ENCODE measurements at places on chromosomes 5 and 9.

DNA sequence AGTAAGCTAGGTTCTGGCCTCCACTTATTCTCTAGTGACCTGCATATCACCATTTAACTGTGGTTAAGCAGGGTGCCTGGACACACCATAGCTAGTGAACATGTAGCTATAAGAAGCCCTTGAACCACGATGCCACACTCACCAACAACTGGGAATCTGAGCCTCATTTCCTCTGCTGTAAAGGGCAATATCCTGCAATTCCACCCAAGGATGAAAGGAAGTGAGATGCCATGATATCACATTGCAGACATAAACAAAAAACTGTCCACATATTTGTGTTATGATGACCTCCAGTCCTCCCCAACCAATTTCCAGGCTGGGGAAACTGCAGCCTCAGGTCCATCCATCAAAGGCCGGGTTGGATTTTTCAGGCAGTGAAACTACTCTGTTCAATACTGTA lies 10.4 kb downstream of the TNIP1 start:
- DNase-seq = no peak

GRCh38 chr5:173435447-173435846 lies 107.2 kb upstream of the STC2 start:
- DNase-seq = no peak

- no peak for DNase-seq
Observed at GRCh38 chr9:113794721-113795120, 81.4 kb upstream of the ZNF618 start.

DNA sequence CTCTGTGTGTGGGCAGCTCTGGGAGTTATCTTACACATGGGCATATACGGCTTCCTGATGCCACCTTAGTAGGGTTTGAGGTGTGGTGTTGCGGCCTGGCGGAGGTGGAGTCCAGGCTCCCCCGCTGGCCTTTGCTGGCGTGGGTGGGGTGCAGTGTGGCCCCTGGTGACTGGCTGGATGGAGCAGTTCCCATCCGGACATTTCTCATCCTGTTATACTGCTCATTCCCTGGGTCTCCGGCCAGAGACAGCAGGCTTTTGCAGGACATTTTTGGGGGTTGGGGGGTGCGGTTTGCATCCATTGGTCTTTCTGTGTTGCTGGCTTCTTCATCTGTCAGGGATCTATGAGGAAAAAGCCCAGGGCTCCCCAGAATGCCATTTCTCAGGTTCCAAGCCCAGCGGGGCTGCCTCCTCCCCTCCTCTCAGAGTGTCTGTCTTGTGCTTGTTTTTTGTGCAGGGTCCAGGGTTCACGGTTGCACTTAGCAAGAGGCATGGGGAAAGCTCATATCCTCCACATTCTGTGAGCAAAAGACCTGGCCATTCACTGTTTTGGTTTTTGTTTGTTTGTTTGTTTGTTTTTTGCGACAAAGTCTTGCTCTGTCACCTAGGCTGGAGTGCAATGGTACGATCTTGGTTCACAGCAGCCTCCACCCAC lies 22.3 kb downstream of the NDUFS6 start:
- DNase-seq = no peak

DNA sequence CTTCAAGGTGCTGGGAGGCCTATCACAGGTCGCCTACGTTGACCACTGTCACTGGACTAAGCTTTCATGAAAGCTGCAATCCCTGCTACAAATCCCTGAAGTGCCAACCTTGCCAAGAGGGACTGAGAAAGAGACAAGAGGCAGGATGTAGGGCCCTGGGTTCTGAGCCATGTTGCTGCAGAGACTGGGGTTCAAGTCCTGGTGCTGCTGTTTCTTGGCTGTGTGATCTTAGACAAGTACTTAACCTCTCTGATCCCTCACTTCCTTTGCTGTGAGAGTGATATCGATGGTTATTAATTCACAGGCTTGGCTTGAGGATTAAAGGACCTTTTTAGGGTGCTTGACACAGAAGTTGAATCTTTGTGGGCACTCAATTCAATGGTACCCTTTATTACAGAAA lies 15.5 kb downstream of the CSF1R start:
- DNase-seq = no peak

GRCh38 chr5:118996098-118996497 lies 7.8 kb upstream of the DTWD2 start:
- DNase-seq = no peak

DNA sequence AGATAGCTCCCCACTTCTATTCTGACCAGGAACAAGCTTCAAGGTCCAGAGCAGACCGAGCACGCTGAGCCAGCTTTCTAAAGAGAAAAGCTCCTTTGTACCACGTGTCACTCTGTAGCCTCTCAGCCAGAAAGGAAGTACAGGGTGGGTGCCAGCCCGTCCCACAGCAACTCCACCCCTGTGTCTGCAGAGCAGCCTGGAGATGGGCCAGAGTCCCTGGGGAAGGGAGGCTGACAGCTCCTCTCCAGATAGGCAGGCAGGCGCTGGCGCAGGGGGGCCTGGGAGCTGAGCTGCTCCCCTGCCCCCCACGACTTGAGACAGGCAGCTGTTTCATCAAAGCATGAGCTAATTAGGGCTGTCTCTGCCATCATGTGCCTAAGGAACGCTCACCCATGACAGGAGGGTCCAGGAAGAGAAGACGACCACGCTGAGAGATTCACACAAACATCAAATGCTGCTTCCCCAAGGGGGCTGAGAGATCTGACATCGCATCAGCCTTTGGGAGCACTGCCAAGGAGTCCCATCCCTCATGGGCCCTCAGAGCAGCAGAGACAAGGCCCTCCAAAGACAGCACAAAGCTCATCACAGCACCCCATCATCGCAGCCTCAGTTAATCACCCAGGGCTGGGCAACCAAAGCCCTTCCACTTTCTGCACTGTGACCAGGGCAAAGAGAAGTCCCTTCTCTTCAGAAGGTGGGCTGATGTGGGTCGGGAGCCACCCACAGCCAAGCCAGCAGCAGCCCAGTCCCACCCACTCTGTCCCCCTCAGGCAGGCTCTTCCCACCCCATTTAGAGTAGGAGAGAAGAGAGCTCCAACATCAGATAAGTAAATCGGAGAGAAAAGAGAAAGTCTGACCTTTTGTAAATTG lies 78.5 kb upstream of the LRRTM2 start:
- peak; percentile 50 for DNase-seq
